ENCODE measurements at places on chromosomes 2 and 18. TPM values are rescaled to one million over a fixed set of nuclear protein-coding genes. Genes with fewer than 3 reads are reported as not detected.

ABHD1 gene
- 3.8 TPM for total RNA-seq

- no peaks in the 10 kb centered on the region for H3K36me3 ChIP-seq
- H3K4me1 ChIP-seq = peaks cover 5% of the 10 kb centered on the region
Observed at GRCh38 chr18:59264651-59265245, 8.5 kb downstream of the RAX start.

GRCh38 chr2:69013142-69013839, at the start of gene ANTXR1:
Gene ANTXR1, plus strand, starts transcription at chr2:69013179. Its CDS starts 321 bp downstream, at chr2:69013500.
- peak within 1 kb of the TSS; percentile 77 for H3K4me3 ChIP-seq
- no peaks in the 10 kb centered on the region for H3K36me3 ChIP-seq
- DNase-seq = peak; percentile 71
- peaks cover 6% of the 10 kb centered on the region for H3K4me1 ChIP-seq

TMEFF2 gene
- 0.47 TPM for total RNA-seq

DNA sequence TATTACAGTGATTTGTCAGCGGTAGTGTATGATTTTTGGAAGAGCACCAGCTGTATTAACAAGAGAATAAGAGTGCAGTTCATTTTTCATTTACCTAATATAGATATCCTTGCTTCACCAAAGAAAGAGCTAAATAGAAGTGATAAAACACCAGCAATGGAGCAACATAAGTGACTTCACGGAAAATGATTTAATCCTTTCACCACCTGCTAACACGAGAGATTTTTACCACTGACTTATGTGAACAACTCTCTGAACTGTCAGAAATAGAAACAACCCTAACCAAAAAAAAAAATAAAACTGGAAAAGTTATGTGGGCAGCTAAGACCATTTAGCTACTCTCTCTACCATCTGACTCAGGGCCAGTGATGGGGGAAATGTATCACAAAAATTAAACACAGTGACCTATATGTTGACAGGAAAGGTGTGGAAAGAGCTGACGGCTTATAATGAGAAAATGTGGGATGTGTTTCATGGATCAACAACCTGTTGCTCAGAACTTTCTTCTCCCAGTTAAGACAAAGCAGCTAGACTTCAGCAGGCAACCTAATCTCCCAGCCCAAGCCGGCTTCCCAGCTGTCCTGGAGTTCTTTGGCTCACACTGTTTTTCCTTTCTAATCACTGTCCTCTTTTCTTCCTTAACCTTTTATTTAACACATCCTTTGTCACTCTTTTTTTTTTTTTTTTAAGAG, 272.7 kb downstream of the SS18 start:
- H3K4me1 ChIP-seq = no peaks in the 10 kb centered on the region
- no peaks in the 10 kb centered on the region for H3K36me3 ChIP-seq
- DNase-seq = no peak

DNA sequence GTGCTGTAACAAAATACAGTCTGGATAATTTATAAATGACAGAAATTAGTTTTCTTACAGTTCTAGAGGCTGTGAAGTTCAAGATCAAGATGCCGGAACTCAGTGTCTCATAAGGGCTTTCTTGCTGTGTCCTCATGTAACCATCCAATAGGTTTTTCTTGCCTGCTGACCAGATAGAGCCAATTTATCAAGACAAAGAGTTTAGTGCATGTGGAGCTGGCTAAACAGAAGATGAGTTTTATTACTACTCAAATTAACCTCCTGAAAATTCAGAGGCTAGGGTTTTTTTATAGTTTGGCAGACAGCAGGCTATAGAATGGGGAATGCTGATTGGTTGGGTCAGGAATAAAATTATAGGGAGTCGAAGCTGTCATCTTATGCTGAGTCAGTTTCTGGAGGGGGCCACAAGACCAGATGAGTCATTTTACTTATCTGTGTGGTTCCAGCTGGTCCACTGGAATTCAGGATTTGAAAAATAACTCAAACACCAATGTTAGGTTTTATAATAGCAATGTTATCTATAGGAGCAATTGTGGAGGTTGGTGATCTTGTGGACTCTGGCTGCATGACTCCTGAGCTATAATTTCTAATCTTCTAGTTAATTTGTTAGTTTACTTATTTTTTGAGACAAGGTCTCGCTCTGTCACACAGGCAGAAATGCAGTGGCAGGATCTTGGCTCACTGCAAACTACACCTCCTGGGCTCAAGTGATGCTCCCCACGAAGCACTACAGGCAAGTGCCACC, 3.2 kb upstream of the PDK1 start:
- no peak for DNase-seq
- H3K4me3 ChIP-seq = no peak overlapping the region
- no peaks in the 10 kb centered on the region for H3K36me3 ChIP-seq
- peaks cover 7% of the 10 kb centered on the region for H3K4me1 ChIP-seq

DNA sequence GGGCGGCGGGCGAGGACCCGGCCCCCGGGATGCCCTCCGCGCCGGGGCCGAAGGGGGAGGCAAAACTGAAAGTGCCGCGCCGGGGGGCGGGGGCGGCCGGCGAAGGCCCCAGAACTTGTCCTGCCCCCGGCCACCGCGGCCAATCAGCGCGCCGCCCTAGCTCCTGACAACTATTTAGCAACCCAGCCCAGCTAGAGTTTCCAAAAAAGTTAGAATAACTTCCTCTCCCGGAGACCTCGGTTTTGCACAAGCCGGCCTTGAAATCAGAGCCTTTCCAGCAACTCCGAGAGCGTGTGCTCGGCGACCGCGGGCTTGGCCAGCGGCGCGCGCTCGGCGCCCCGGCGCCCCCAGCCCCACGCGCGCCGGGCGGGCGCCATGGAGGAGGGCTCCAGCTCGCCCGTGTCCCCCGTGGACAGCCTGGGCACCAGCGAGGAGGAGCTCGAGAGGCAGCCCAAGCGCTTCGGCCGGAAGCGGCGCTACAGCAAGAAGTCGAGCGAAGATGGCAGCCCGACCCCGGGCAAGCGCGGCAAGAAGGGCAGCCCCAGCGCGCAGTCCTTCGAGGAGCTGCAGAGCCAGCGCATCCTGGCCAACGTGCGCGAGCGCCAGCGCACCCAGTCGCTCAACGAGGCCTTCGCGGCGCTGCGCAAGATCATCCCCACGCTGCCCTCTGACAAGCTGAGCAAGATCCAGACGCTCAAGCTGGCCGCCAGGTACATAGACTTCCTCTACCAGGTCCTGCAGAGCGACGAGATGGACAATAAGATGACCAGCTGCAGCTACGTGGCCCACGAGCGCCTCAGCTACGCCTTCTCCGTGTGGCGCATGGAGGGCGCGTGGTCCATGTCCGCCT, at the start of gene TWIST2:
TWIST2 (plus strand) TSS at position 245 of the 850 bp plus-strand sequence; CDS start at position 376, 131 bp downstream.
- H3K27me3 ChIP-seq = peaks cover 15% of the 10 kb centered on the region
- H3K4me3 ChIP-seq = peak within 1 kb of the TSS; percentile 61
- peak; percentile 87 for DNase-seq
- H3K4me1 ChIP-seq = peaks cover 3% of the 10 kb centered on the region

HAAO gene
- total RNA-seq = 0.78 TPM

DNA sequence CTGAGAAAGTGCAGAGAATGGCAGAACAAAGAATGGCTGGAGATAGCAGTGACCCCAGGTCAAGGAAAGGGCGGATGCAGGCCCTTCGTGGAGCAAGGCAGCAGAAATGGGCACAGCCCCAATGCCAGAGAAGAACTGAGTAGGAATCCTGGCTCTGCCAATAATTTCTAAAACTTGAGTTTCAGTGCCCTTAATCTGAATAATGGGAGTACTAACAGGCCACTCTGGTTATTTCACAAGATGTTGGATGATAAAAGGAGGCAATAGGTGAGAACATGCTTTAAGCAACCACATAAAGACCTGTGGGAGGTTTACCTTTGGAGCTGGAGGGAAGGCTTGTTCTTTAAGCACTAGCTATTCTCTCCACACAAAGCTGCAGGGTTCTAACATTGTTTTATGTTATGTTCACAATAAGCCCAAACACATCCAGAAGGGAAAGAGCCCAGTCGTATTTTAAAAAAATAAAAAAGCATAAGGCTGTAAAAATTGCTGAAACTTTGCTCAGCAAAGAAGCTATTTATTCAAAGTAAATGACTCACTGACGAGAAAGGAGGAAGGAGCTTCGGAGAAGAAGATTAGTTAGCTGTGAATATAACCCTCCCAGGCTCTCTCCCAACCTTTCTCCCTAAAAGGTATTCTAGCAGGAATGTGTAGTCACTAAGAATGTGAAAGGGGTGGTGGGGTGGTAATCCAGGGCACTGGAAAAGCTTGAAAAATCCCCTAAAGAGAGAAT, 470.2 kb downstream of the TXNL1 start:
- peak; percentile 24 for DNase-seq
- H3K27ac ChIP-seq = no peak overlapping the region
- H3K27me3 ChIP-seq = no peaks in the 10 kb centered on the region

WNT10A gene
- not detected for total RNA-seq

- H3K4me3 ChIP-seq = peak overlapping the region; percentile 96
- DNase-seq = peak; percentile 61
- H3K27me3 ChIP-seq = no peaks in the 10 kb centered on the region
- peaks cover 35% of the 10 kb centered on the region for H3K4me1 ChIP-seq
- H3K27ac ChIP-seq = peak overlapping the region; percentile 98
Observed at GRCh38 chr2:127105656-127106456, 1.1 kb downstream of the BIN1 start.

AQP12A gene
- total RNA-seq = not detected

- H3K4me1 ChIP-seq = peaks cover 12% of the 10 kb centered on the region
- DNase-seq = no peak
- H3K36me3 ChIP-seq = no peaks in the 10 kb centered on the region
- no peak overlapping the region for H3K4me3 ChIP-seq
- no peaks in the 10 kb centered on the region for H3K27me3 ChIP-seq
- H3K27ac ChIP-seq = no peak overlapping the region
Observed at GRCh38 chr2:112639936-112640335, 5.8 kb upstream of the SLC20A1 start.
